ENCODE measurements at places on chromosomes 13 and 19. TPM values are rescaled to one million over a fixed set of nuclear protein-coding genes. Genes with fewer than 3 reads are reported as not detected.

- no peak for DNase-seq
Measured at GRCh38 chr19:50022823-50023222, 2.3 kb downstream of the VRK3 start.

- DNase-seq: no peak
Measured at GRCh38 chr13:110665491-110666254, 40.2 kb downstream of the CARS2 start.

DNA sequence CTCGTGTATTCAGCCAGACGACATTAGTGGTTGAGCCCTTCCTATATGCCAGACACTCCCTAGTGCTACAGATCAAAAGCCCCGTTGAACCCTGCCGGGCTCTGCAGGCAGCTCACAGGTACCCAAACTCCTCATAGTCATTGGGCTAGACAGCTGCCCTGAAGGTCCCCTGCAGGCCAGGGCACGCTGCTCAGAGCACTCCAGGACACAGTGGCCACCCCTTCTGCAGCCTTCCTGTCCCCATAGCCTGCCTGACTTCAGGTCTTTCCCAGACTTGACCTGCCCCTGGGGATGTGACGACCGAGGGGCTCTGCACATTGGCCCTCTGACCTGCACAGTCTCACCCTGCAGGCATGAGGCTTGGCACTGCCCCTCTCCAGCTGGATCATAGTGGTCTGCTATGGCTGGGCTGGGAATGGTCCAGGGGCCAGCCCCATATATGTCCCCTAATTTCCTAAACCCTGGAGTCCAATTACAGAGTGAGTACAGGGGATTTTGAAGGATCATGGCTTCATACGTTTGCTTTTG lies 64.2 kb upstream of the UBAC2 start:
- DNase-seq: no peak

DNA sequence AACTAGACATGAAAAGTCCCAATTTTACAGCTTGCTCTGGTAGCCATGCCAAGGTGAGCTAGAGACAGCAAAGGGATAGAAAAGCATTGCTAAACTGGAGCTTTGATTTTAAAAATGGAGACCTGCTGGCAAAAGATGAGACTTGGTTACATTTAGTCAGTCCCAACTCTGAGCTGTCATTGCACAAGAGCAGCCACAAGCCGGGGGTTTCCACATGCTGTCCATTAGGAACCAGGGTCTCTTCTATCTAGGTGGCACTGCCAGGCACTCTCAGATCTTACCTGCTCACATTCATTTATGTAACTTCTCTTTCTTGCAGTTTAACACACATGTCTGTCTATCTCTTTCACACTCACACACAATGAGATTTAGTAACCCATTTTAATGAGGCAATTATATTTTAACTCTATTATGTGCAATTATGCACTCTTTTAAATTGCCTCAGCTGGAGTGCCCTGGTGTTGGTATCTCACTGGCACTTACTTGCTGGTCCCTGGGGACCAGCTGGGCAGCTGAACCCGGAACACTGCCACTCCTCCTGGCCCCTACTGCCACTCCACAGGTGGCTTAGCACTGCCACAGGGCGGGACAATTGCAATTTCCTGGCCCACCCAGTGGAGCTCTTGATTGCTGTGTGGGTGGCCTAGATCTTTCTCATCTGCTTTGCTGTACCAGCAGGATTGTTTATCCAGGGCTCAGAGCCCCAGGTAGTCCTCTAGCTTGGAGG lies 112.5 kb downstream of the COG6 start:
- DNase-seq: no peak

MADCAM1 gene
- total RNA-seq: 0.99 TPM

SSBP4 gene
- total RNA-seq: 24.8 TPM

DNA sequence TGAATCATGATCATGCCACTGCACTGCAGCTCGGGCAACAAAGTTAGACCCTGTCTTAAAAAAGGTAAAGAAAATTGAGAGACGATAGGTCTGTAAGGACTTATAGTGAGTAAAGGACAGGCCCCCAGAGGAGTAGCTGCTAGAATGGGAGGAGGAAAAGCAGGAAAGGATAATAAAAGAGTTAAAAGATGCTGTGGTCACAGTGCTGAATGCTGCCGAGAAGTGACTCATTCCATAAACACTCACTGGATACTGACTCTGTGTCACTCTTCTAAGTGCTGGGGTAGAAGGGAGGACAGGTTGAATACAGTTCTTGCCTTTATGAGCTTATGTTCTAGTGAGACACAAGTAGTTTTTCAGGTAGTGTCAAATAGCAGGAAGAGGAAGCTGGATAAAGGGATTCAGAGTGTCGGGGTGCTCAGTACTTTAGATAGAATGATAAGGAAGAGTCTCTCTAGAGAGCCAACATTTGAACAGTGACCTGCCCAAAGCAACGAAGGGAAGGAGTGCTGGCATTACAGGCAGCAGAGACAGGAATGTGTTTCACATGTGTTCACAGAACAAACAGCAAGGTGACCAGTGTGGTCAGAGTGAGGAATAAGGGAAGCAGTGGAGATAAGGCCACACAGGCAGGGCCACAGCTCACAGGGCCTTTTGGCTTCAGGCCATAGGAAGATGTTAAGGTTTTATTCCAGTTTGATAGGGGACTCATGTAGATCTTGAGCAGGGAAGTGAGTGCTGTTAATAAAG lies 1240.5 kb downstream of the UQCRFS1 start:
- DNase-seq: no peak

ZNF665 gene
- total RNA-seq: 3.1 TPM

CATSPERD gene
- not detected for total RNA-seq

DNA sequence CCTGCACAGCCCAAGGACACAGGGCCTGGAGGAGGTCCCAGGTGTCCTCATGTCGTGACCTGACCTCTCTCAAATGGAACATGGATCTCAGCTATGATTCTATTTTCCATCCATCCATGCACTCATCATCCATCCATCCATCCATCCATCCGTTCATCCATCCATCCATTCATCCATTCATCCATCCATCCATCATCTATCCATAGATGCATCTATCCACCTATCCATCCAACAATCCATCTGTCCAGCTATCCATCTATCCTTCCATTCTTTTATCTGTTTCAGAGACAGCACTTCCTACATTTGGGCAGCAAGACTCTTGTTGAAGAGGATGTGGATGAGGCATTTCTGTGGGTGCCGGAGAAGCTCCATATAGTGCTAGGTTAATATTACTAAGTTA lies 86.7 kb downstream of the SCGB2B2 start:
- DNase-seq: no peak

DNA sequence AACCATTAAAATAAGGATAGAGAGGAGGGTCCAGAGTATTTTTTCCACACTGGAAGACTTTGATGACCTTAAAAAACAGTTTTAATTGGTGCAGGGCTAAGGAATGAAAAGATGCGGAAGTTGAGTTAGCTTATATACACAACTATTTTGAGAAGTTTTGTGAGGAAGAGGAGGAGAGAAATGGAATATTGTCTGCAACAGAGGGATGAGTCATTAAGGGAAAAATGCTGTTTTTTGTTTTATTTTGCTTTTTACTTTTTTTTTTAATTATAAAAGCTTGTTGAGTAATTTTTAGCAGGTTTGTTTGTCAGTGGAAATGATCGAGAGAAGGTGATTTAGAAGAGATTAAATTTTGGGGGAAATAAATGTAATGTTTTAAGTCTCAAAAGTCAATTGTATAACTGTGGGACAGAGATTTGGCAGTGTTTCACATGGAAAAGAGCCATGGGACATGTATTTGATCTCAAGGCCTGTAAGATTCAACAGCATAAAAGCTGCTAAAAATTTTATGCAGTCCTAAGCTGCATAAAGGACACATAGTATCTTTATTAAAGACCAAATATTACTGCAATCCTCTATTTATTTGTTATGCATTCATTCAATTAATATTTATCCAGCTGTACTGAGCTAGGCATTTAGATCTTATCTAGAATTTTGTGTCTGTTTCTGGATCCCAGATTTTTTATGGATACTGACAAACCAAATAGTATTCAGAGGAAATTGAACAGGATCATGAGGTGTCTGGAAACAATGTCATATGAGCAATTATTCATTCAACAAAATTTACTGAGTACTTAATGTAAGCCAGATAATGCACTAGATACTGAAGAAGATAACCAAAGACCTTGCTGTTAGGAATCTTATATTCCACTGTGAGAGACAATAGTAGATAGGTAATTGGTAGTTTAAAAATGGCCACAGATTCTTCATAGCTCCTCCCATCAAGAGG lies 72.7 kb downstream of the DNAJC15 start:
- no peak for DNase-seq

DNA sequence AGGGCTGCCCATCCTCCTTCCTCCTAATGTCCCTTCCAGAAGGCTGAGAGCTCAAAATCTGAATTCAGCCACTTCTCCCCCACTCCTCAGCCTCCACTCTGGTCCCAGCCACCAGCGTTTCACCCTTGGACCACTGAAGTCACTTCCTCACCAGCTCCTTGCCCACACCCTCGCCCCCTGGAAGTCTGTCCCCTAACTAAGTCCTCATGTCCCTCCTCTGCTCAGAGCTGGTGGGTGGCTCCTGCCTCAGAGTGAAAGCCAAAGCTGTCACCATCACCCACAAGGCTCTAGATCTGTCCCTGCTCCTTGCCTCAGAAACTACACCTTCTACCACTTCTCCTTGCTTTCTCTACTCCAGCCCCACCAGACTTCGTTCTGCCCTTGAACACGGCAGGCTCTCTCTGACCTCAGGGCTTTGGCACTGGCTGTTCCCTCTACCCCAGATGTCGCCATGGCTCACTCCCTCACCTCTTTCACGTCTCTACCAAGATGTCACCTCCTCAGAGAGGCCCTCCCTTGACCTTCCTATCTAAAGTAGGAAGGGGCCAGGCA lies 1.7 kb downstream of the ERCC1 start:
- DNase-seq: no peak

DNA sequence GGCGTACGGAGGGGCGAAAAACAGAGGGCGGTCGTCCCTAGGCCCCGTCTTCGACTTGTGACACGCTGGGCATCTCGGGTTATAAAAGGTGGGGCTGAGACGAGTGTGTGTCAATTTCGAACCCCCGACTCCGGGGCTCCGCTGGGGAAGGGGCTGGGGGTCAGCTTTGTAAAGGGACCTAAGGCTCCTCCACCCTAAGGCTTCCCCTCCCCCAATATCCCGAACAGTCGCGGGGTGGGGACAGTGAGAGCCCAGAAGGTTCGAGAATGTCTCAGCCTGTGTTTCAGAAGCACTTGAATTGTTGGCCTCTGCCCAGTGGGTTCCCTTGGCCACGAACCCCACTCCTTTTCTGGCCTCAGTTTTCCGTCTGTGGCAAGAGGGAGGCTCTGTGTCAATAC lies 450 bp downstream of the SELENOW start:
- DNase-seq: no peak

DNA sequence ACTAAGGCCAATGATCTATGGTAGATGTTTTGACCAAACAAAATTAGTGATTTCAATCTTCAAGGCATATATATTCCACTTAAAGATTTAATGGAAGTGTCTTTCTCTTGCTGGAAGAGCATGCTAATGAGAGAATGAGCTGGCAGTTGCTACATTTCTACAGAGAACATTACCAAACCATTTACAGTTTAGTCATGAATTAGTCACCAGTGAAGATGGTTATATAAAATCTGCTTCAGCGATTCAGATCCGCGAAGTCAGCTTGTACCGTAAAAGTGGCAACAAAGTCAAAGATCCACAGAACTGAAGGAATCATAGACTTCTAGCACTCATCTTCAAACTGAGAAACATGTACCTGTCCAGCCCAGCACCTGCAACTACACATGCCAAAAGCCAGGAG lies 156.3 kb downstream of the SLITRK5 start:
- DNase-seq: no peak

- no peak for DNase-seq
Measured at GRCh38 chr19:18392417-18392816, 5.0 kb downstream of the LRRC25 start.

- no peak for DNase-seq
Measured at GRCh38 chr13:78680576-78681350, 21.8 kb upstream of the OBI1 start.

DNA sequence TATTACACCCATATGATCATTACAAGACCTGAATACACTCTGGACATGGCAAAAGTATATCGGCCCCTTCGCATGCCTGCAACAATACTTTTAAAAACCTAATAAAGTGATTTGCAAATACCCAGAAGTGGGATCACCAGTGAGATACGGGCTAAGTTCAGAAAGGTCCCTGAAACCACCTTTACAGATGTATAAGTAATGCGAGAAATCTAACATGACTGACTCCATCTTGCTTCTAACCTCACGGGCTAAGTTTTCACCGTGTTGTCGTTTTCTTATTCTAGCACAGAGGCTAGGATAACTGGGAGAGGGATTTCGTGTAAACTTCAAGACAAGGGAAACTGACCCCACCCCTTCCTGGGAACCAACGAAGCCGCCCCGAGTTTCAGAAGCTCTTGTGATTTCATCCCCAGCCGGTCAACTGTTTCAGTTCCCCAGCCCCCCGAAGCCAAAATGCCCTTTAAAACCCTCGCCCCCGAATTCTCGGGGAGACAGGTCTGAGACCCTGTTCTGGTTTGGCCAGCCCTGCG lies 703 bp downstream of the NEK3 start:
- no peak for DNase-seq

PLEKHG2 gene
- 29.5 TPM for total RNA-seq

GRCh38 chr13:110462091-110462490 lies 99.4 kb downstream of the RAB20 start:
- no peak for DNase-seq

KRTDAP gene
- total RNA-seq: 579 TPM

POLD1 gene
- 16.0 TPM for total RNA-seq

DNA sequence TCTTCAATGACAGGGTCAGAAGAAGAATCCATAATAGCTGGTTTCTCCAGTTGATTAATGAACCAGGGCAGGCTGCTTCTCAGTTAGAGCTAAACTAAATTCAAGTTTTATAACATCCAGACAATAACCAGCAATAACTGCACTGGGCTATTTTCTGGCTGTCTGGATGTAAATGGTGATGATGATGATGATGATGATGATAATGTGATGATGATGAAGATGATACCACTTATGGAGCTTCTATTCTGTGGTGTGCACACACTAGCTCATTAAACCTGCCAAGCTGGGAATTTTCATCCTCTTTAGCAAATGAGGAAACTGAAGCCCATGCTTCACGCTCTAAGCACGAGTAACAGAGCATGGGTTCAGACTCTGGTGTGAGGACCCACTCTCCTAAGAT lies 132.2 kb downstream of the OXGR1 start:
- no peak for DNase-seq

FUT2 gene
- 0.59 TPM for total RNA-seq

DNA sequence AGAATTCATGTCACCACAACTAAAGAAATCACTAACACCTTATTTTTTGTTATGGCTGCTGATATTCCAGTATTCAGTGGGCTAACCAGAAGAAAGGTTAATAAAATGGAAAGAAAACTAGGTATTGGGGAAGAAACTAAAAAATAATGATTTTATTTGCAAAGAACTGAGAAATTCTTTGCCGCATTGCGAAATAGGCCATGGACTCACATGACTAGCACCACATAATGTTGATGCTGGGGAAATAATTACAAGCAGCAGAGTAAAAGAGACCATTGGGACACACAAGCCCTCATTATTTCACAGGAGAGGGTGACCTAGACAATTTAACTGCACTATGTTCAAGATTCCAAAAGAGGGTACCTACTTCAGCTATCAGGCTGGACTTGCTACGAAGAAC lies 1411.5 kb downstream of the SLITRK5 start:
- no peak for DNase-seq

SYCN gene
- not detected for total RNA-seq

- DNase-seq: no peak
Measured at GRCh38 chr19:2611483-2612464, 90.7 kb downstream of the GNG7 start.

LILRB4 gene
- 0.49 TPM for total RNA-seq

CACNG6 gene
- 0.79 TPM for total RNA-seq

- DNase-seq: peak; percentile 79
Measured at GRCh38 chr19:39341129-39341718, 997 bp upstream of the SAMD4B start.

GRCh38 chr19:56348289-56348877 lies 33.7 kb upstream of the ZSCAN5A start:
- DNase-seq: no peak

Data from skin of body (tissue), 3 donors.